ENCODE measurements at places on chromosomes 12 and 14.

- no peak for DNase-seq
These were observed at the start of gene SIX6 for GRCh38 chr14:60508707-60509437. TSS of gene SIX6 (plus strand) at chr14:60509146. CDS start at chr14:60509399, 253 bp downstream.

- DNase-seq: no peak
These were observed 38.0 kb upstream of the EIF5 start for GRCh38 chr14:103296007-103296406.

GRCh38 chr12:1580526-1580925 is 13.9 kb downstream of the FBXL14 start:
- no peak for DNase-seq

DNA sequence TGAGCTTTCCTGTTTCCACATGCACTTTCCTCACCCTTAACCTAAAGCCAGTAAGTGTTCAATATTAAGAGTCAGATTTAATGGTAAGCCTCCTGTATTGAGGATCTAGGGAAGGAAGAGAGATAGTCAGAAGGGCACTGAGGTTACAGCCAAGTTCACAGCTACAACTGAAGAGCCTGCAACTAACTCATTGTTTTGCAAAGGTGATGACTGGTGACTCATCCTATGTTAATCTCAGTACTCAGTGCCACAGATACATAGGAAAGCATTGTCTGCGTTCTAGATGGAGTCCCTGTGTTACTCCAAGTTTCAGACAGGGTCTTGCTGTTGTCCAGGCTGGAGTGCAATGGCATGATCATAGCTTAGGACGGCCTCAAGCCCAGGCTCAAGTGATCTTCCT is 157.0 kb upstream of the RBM19 start:
- no peak for DNase-seq

DNA sequence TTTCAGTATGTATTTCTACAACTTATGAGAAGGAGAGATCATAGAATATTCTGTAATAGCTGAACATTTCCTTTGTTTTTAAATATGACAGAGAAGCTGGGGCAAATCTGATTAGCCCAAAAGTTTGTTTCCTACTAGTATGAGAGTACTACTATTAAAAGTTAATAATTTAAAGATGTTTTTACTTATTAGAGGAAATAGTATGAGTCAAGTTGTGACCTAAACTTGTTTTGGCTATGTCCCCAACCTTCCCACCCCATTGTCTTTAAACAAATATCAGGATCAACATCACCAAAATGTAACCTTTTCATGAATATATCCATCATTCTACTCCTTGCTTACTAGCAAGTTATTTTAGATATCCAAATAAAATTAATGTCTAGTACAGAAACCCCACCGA is 10.5 kb downstream of the GNPNAT1 start:
- DNase-seq: no peak

- no peak for DNase-seq
These were observed 63.7 kb upstream of the MANSC4 start for GRCh38 chr12:27843714-27844245.

GRCh38 chr12:69726922-69727321 is 11.7 kb upstream of the RAB3IP start:
- no peak for DNase-seq

- no peak for DNase-seq
These were observed 13.6 kb downstream of the TTC9 start for GRCh38 chr14:70655110-70655826.

- DNase-seq: no peak
These were observed 29.1 kb upstream of the ADAM20 start for GRCh38 chr14:70563869-70564268.

DNA sequence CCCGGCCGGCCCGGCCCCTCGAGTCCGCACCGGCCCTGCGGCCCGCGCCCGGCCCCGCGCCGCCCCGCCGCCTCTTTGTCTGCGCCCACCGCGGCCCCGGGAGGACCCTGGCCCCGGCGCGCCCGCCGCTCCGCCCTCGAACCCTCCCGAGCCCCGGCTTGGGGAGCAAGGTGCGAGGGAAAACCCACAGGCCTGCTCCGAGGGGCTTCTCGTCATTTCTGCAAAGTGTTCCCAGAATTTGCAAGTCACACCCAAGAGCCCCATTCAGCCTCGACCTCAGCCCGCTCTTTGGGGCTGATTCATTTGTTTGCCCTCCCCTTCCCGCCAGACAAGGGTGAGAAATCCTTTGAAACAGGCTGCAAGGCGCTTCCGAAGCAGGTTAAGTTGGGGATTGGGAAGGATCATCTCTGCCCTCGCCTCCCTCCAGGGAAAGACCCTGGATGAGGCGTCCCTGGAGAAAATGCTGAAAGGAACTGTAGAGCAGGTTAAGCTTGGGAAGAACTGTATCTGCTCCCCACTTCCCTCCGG is 325 bp upstream of the CLIP1 start:
- no peak for DNase-seq

DNA sequence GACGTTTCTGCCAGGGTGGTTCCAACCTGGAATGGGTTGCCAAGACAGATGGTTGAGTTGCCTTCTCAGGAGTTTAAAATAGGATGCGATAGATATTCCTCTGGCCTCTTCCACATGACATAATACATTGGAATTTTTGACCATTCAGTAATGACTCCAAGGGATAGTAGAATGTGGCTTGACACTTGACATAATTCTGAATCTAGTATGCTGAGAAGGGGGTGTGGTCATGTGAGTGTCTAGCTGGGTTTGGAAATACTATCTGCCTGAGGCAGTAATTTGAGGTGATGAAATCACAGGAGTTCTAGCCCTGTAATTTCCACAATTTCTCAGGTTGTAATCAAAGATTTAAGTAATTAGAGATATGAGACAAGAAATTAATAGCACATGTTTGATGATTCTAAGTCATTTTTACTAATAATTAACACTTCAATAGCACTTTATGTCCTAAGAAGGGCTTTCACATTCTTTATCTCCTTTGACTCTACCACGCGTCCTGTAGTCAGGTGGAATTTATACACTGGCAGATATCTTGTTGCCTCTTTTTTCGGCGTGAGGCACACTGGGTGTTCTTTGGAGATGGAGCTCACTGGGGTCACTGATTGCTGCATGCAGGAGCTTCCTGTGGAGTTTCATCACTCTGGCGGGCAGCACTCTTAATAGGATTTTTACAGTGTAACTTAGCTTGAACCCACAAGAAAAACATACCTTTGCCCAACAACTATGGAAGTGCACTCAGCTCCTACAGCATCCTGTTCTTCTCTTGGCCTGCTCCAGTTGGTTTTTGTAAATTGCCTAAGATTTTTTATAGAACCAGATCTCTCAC is 3.2 kb upstream of the AMIGO2 start:
- no peak for DNase-seq

DNA sequence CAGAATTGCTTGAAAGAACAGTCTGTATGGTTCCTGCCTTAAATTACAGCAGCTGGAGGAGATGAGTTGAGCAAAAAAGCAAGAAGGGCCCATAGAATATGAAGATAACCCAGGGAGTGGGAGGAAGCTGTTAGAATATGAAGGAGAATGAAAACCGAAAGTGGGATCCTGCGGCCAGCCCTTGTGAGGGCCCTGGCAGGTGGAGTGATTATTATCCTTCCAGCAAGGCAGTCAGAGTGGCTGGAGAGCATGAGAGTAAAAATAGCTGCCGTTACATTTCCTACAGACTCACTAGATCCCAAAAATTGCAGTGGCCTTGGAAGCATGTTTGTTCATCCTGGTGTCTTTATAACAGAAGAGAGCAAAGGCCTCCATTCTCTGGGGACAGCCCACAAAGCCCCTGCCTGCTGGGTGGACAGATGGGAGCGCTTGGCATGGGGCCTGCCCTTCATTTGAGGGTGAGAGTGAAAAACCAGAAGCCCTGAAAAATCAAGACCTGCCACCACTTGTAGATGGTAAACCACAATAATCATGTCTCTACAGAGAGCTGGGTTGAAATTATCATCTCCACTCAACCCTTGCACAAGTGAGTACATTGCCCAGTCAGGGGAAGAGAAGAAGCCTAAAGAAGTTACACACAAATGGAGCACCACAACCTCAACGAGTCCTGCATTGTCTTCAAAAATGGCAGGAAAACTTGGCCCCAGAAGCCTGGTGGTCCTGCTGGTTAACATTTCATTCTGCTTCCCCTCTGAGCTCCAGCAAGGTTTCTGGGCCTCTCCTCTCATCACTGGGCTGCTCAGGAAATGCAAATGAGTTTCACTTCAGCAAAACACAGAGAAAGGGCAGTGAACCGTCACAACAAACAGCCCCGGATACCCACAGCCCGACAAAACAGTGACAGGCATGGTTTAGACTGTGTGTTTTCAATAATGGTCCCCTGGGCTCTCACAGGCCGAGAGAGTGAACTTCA is 20.5 kb downstream of the ZDHHC22 start:
- no peak for DNase-seq

GRCh38 chr14:21298358-21298757 is 18.5 kb downstream of the RPGRIP1 start:
- no peak for DNase-seq

DNA sequence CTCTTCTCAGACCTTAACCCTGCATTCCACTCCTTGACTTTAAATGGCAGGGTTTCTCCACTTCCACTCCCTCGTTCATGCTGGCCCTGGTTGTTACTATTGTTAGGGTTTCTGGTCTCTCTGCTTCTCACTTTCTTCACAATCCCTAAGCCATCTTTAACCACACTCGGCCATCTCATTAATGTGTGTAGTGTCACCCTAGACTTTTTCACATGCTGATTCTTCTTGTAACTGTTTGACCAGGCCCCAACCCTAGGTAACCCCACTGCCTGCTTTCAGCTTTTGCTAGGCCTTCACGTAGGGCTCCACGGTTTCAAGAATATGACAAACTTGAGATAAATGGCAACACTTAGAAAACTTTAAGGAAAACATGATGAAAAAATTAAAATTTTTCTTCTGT is 195.1 kb downstream of the IPO8 start:
- no peak for DNase-seq

DNA sequence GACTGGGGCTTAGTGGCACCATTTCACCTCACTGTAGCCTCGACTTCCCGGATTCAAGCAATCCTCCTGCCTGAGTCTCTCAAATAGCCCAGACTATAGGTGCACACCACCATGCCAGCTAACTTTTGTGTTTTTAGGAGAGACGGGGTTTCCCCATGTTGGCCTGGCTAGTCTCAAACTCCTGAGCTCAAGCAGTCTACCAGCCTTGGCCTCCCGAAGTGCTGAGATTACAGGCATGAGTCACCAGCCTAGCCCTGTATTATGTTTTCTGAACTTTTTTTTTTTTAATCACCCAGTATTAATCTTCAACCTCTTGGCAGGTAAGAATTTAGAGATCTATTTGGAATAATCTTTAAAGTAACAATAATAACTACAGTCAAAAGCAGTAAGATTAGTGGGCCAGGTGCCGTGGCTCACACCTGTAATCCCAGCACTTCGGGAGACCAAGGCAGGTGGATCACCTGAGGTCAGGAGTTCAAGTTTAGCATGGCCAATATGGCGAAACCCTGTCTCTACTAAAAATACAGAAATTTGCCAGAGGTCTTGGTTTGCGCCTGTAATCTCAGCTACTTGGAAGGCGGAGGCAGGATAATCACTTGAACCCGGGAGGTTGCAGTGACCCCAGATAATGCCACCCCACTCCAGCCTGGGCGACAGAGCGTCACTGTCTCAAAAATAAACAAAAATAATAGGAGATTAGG is 8.6 kb downstream of the NANOG start:
- DNase-seq: no peak

DNA sequence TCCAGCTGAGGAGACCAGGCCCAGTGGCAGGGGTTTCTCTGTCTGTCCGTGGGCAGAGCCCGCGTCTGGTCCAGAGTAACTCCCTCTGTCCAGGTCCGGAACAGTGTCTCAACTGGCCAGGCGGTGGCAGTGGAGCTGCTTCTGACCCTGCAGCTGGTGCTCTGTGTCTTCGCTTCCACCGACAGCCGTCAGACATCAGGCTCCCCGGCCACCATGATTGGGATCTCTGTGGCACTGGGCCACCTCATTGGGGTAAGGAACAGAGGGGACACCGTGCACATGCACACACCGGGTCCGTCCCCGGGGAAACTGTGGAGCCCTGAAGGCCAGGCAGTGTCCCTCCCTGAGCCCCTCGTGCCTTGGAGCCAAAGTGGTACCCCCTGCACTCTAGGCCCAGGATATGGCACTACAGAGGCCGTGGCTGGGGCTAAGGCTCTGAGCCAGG is 1.5 kb downstream of the AQP6 start:
- DNase-seq: no peak

GRCh38 chr12:96141216-96141912 is 52.8 kb upstream of the ELK3 start:
- DNase-seq: no peak

DNA sequence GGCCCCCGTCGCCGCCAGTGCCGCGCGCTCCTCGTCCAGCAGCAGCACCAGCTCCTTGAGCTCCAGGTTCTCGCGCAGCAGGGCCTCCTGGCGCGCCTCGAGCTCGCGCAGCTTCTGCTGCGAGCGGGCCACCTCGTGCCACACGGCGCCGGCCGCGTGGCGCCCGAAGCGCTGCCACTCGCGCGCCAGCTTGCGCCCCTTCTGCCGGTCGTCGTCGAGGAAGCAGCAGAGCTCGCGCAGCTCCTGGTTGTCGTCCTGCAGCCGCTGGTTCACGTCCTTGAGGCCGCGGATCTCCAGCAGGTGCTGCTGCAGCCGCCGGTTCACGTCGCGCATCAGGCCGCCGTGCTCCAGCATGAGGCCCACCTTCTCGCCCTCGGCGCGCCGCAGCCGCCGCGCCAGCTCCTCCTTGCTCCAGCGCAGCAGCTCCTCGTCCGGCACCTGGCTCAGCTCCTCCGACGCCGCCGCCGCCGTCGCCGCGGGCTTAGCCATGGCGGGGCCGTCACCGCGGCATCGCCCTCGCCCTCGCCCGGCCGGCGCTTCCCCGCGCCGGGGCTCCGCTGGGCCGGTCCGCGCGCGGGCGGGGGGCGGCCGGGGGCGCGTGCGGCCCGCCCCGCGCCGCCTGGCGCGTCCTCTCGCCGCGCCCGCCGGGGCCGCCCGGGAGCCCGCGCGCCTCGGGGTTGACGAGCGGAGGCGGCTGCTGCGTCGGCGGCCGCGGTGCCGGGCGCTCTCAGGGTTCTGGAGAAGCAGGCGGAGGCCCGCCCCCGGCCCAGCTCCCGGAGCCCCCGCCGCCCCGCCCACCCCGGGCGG is at the start of gene CCDC85C:
TSS of gene CCDC85C (minus strand) at position 737 of the 807 bp plus-strand sequence. CDS start at position 489, 248 bp downstream.
- DNase-seq: no peak

DNA sequence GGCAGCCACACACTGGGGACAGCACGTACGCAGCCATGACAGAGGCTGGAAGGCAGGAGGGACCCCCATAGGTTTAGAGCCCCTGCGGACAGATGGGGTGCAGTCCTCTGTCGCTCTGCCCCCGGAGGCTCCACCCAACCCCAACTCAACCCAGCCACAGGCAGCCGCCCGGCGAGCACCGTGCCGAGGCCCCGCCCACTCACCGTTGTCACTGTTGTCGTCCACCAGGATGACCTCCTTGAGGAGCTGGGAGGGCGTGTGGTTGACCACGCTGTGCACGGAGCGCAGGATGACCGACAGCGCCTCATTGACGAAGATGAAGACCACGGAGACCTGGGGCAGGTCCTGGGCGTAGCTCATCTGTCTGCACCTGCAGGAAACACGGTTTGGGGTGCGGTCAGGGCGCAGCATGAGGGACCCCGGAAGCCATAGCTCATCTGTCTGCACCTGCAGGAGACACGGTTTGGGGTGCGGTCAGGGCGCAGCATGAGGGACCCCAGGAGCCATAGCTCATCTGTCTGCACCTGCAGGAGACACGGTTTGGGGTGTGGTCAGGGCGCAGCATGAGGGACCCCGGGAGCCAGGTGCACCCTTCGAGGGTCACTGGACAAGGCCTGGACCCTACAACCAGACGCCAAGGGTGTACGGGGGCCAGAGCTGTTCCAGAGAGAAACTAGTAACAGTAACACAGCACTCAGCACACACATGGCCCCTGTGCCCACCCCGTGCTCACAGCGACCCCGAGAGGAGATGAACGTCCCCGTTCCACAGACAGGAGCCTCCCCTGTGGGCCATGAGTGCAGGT is 66.9 kb downstream of the GALNT9 start:
- DNase-seq: no peak

Measured in HuH-7.5 (cell line).